Activated gamma-delta T cell treated with anti-CD3 and anti-CD28 coated beads, Interleukin-2, amount 50 U/mL, for 16 hours (primary cell): ENCODE measurements at places on chromosomes 4 and X.

- DNase-seq, result no peak
These were observed 58.2 kb downstream of the PDE5A start for GRCh38 chr4:119570401-119570800.

DNA sequence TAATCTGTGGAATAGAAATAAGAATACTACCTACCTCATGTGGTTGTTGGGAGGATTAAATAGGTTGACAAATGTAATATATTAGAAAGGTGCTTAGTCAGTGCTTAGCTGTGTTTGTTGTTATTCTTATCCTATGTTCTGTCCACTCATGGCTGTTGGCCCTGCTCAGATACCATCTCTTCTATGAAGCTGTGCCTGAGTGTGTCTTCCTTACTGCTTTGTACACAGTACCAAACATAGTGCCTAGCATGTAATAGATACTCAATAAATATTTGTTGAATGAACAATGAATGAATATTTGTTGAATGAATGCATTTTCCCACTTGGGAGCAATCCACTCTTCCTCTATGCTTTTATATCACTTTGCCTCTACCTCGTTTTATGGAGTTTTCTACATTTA, 57.2 kb downstream of the NHS start:
- no peak for DNase-seq

GRCh38 chr4:54446581-54446980, 211.2 kb upstream of the KIT start:
- no peak for DNase-seq

DNA sequence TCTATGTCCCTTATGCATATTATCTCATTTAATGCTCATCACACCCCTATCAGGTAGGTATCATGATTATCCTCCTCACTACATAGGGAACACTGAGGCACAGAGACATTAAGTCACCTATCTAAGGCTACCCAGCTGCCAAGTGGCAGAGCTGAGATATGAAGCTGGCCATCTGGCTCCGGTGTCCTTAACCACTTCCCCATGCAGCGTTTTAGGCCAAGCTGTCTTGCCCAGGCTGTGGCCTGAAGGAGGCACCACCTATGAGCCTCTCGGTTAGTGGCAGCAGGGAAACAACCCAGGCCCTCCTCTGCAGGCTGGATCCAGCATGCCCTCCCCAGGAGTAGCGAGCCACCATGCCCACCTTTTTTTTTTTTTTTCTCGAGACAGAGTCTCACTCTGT, 16.3 kb downstream of the PJA1 start:
- DNase-seq, result no peak

- DNase-seq, result no peak
These were observed 33.3 kb downstream of the BANK1 start for GRCh38 chr4:101823864-101824263.

GRCh38 chrX:50779694-50780093, 34.3 kb downstream of the SHROOM4 start:
- no peak for DNase-seq

GRCh38 chr4:55635282-55635681, 816 bp downstream of the NMU start:
- DNase-seq, result no peak
